ENCODE measurements at places on chromosomes 6 and 20.

GRCh38 chr20:1800777-1801176 is 94.4 kb upstream of the SIRPA start:
- DNase-seq = no peak

- DNase-seq = no peak
These were observed 1120.1 kb upstream of the CITED2 start for GRCh38 chr6:140494321-140495108.

DNA sequence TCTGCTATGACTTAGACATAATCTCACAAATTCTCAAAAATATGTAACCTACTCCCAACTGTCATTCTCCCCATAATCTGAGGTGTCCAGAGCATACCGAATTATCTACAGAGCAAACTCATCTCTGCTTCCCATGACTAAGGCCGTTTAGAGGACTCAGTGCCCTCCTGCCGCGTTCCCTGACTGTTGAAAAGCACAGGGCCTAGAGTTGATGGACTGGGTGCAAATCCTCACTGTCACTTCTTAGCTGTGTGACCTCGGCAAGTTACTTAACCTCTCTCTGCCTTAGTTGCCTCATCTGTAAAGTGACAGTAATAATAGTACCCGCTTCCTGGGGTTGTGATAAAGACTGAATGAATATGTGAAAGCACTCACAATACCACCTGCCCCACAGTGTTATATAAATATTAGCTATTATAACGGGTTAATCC is 4.7 kb upstream of the TUBB2A start:
- no peak for DNase-seq

DNA sequence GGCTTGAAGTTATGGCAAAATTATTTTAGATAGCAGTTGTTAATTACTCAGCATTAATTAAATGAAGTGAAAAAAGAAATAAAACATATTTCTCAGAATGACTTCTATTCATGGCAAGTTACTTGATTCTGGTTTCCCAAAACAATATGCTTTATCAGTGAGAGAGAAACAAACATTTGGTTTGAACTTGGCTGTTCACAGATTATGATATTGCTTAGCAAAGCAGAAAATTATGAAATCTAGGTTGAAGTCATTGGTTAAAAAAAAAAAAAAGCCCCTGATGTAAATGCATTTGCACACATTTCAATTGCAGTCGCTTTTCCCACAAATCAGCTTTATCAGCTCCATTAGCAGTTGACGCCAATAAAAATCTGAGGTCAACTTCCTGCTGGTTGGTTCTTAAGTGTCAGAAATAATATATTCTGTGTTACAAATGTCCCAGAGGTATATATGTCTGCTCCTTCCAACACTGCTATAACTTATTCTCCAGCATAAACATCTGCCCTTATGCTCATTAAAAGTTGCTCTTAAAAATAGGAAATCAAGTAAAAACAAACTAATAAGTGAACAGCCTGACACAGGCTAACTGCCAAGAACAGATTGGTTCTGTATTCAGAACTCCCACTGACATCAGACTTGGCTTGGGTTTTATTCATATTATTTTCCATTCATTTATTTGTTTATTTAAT is 275.4 kb downstream of the PHF3 start:
- no peak for DNase-seq

DNA sequence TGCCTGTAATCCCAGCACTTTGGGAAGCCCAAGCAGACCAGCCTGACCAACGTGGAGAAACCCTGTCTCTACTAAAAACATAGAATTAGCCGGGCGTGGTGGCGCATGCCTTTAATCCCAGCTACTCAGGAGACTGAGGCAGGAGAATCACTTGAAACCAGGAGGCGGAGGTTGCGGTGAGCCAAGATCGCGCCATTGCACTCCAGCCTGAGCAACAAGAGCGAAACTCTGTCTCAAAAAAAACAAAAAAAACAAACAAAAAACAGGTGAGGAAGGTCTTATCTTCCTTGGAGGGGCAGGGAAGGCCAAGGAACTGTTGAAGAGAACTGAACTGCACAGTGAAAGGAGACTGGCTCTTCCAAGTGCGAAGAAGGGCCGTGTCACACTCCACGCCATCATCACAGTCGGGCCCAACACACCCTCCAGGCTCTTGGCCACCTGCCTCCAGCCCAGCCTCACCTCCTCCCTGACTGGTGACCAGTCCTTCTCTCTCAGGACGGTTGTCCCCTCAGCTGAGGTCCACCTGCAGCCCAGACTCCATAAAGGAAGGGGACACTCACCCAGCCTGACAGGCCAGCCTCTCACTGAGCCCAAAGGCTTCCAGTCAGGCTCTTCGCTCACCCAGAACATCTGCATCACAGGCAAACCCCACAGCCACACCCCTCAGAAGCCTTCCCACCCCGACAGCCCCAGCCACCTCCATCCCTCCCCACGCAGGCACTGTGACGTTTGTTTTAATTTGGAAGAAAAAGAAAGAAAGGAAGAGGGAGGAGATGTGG is 4.1 kb downstream of the ZC3H12D start:
- no peak for DNase-seq

- DNase-seq = no peak
These were observed 374.1 kb upstream of the SULF2 start for GRCh38 chr20:48159145-48160008.

GRCh38 chr6:36651659-36652379 is 26.7 kb upstream of the CDKN1A start:
- no peak for DNase-seq

DNA sequence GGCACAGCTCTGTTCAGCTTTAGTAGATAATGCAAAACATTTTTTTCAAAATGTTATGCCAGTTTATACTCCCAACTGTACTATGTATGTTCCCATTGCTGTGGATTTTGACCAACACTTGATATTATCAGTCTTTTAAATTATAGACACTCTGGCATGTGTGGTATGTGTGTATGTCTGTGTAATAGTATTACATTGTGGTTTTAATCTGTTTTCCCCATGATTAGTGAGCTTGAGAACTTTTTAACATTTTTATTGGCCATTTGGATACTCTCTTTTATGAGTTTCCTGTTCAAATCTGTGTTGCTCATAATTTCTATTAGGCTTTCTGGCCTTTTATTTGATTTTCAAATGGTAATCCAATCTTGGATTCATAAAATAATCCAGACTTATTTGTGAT is 69.2 kb upstream of the TXNDC5 start:
- no peak for DNase-seq

All from vagina (tissue), 2 donors.